Activated T-cell treated with anti-CD3 and anti-CD28 coated beads, Interleukin-2, amount 50 U/mL, for 48 hours (primary cell): ENCODE measurements at places on chromosomes 4 and X.
A peak's percentile ranks its signal among the peaks of the same experiment; 100 is the strongest.

DNA sequence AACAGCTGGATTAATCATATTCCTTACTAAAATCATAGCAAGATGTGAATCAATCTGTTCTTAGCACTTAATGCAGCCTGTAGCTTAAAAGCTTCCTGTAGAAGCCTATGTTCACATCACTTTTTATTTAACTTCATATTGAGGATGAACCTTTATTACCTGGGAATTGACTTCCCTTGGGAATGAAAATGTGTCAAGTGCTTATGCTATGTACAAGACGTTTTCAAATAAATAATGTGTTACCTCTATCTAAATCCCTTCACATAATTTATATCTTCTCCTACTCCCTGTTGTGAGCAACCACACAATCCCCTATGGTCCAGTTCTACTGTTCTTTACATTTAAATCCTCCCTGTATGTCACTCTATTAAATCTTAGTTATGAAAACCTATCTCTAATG lies 633.1 kb downstream of the FSTL5 start:
- no peak for DNase-seq

DNA sequence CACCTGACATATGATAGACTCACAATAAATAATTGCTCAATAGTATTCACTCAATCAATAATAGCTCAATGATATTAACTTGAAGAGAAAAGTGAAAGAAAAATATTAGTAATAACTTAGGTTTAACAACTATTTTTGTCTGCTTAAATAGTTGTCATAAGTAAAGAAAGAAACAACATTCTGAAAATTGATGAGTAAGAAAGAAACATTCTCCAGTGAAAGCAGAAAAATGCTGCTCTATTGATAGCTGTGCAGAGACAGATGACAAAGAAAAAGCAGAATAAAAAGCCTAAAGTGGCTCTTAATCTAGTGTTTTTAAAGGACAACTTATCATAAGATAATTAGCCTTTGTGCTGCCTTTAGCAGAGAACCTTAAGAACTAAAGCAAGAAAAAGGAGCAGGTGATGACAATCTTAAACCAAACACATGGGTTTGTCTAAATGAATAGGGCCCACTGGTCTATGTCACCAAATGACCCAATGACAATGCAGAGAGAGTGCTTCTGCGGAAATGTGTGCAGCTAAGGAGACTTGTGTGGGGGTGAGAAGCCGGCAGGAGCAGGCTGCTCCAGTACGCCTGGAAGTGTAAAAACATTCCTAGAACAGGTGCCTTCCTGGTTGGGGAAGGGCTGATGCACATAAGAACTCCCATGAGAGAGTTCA lies 13.2 kb downstream of the HS3ST1 start:
- DNase-seq, result no peak

GRCh38 chrX:47587906-47588735 lies 5.9 kb downstream of the TIMP1 start:
- no peak for DNase-seq

GRCh38 chrX:39577206-39577984 lies 520.4 kb downstream of the BCOR start:
- DNase-seq, result no peak

GRCh38 chr4:4875147-4875546 lies 15.7 kb downstream of the MSX1 start:
- DNase-seq, result no peak

DNA sequence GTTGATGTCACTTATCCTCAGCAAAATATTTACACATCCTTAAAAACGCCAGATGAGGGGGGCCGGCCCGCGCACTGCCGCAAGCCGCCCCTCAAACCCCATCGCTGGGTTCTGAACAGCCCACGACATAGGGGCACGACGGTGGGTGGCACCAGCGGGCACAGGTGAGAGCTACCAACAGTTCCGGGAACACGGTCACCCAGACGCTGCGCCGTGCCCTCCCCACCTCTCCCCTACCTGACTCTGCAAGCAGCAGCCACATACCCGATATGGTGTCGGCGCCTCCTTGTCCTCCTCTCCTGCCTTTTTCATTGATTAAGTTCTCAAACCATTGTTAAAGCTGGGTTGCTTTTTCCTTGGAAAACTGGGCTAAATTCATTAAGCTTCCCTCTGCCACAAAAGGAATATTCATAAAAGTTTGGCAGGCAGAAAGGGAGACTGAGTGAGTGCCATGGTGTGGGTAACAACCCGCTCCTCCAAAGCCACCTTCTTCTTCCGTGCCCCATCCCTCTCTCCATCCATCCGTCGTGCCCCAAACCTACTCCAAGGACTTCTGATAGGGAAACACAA lies 1.4 kb downstream of the RAI2 start:
- DNase-seq, result no peak

DNA sequence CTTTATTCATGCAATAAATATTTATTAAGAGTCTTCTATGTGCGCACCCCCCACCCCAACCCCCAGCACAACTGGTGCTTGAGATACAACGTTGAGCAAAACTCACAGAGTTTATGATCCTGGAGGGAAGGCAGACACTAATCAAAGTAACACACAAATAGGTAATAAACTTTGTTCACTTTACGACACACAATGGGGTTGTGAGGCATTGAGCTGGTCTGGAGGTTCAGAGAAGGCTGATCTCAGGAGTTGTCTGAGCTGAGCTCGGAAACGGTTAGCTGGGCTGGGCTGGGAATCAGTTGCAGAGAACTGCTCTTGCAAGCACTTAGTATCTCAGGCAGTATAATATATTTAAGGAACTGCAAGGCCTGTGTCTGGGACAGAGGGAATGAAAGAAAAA lies 238.5 kb downstream of the SCFD2 start:
- DNase-seq, result no peak

DNA sequence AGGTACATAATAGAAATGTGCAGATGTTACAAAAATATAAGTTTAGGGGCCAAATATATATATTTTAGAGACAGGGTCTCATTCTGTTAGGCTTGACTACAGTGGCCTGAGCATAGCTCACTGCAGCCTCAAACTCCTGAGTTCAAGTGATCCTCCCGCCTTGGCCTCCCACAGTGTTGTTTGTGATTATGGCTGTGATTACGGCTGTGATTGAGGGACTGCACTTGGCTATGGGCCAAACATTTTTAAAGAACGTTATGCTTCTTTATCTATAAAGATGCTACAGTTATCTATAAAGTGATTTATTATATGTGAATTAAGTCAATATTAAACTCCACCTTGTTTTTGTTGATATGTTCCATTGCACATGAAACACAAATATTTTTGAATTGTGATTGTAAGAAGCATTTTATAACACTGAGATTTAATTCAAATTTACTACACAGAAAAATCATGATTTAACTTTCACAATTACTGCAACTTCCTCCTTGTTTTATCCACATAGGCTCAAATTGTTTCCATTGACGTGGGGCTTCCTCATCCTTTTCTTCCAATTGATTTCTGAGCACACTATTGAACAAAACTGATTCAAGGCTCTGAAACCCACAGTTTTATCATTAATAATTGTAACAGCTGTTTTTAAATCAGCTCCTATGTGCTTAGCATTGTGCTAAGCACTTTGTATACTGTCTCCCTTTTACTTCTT lies 68.4 kb upstream of the BMPR1B start:
- no peak for DNase-seq

DNA sequence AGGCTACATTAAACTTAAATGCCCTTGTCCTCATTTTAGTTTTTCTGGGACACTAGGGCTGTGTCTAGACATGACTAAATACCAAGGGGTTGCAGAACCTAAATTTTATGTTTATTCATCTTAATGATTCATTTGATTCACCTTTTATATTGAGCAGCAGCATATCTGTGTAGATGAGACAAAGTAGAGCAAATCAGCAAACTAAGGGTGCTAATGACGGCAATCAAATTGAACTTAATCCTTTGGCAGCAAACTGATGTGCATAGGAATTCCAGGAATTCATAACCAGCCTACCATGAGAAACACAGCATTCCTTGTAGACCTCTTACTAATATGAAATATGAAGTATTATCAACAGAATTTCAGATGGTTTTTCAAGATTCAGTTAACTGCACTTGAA lies 25.1 kb downstream of the EPHA5 start:
- DNase-seq, result no peak

- peak; percentile 52 for DNase-seq
Observed at GRCh38 chrX:13085526-13085925, 41.1 kb upstream of the FAM9C start.

- DNase-seq, result no peak
Observed at GRCh38 chr4:181176306-181176705, 1066.9 kb upstream of the TENM3 start.

GRCh38 chr4:78627046-78627965 lies 75.7 kb downstream of the ANXA3 start:
- DNase-seq, result no peak

- DNase-seq, result no peak
Observed at GRCh38 chr4:16217300-16218051, 8.8 kb downstream of the TAPT1 start.

GRCh38 chr4:100288161-100288560 lies 97.9 kb upstream of the DDIT4L start:
- DNase-seq, result no peak

DNA sequence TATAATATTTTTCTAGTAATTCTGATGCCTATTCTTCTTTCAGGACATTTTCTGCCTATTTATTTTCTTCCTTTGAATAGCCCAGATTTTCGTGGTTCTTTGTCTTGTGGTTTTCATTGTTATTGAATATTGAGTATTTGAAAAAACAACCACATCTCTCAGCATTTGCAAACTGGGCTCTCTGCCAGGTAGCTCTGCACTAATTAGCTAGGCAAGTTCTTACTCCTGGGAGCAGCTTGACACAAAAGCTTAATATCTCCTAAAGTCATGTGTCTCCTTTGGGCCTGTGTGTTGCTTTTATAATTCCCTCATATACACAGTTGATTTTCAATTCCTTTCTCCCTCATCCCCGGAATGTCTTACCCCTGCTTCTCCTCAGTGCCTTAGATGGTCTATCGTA lies 413.5 kb upstream of the GRIA3 start:
- no peak for DNase-seq

DNA sequence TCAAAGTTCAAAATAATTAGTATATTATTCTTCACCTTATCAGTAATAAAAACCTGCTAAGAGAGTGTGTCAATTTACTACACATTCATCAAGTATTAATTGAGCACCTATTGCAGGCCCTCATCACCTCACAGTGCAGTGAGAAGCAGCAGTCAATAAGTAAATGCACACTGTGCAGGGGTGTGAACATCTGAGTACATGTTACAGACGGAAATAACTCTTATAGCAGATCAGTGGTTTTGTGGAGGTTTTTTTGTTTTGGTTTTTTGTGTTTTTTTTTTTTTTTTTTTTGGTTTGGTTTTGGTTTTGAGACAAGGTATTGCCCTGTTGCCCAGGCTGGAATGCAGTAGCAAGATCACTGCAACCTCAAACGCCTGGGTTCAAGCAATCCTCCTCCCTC lies 20.3 kb downstream of the KLF3 start:
- no peak for DNase-seq

- no peak for DNase-seq
Observed at GRCh38 chrX:153371256-153371655, 29.9 kb downstream of the PNMA6E start.

DNA sequence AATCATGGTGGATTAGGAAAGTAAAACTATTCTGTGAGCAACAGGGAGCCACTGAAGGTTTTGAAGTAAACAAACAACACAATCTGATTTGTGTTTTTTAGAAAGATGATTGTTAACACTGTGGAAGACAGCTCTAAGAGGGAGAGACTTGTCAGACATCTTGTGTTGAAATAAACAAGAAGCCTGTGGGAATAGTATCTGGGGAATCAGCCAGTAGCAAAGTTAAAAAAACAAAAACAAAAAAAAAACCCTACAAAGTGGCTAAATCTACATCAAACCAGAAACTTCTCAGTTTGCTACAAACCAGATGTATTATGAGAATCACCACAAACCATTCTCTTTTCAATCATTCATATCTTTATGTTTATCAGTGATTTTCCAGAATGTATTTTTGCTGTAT lies 125.7 kb upstream of the GPC4 start:
- no peak for DNase-seq

DNA sequence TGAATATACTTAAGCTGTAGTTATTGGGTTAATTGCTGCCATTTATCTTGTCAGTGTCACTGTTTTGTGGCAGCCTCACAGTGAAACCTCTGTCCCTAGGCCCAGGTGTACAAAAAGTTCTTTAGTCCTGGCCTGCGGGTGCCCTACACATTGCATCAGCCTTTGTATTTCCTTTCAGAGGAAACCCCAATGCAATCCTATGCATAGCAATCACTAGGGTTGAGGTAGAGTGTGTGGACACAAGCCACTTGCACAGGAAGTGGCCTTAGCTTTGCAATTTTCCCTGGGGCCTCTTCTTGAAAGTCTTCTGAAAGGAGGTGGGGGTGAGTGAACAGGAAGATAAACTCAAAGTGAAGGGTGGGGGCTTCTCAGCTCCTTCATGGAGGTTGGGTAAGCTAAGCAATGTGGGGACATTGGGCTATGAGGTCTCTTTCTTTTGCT lies 27.8 kb downstream of the VSIG4 start:
- DNase-seq, result no peak

DNA sequence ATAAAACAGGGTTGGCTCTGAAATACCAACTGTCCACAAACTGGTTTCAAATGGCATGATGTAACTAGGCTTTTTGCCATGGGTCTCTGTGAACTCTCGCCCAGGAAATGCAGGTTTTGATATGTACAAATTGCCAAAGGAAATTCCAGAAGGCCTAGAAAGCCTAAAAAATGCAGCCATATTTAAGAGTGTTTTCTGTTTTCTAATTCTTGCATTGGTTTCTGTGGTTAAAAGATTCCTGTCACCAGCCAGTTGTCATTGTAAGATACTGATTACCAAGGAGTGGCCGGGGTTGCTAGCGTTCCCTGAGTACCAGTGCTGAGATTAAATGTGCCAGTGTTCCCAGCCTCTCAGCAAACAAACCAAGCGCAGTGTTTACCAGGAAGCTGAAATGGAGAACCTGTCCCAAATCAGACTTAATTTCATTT lies 53.9 kb upstream of the SORBS2 start:
- DNase-seq, result no peak

DNA sequence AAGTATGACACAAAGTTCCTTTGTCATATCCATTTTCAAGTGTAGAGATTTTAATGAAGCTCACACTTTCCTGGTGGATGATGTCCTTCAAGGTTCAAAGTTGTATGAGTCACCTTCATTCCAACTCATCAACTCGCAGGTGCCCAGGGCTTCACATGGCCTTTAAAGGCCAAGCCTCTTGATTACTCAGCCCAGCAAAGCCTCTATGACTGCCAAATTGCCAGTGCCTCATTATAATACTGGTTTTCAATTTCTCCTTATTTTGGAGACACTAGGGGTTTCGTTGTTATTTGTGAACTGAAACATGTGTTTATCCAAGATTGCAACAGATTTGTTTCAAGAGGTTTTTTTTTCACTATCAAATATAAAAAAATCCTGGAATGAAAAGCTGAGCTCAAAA lies 45.9 kb upstream of the PPP3CA start:
- DNase-seq, result no peak

- no peak for DNase-seq
Observed at GRCh38 chr4:139725236-139725635, 59.6 kb downstream of the MGST2 start.
